HS-27A (cell line): ENCODE measurements at places on chromosomes 16 and 17.

DNA sequence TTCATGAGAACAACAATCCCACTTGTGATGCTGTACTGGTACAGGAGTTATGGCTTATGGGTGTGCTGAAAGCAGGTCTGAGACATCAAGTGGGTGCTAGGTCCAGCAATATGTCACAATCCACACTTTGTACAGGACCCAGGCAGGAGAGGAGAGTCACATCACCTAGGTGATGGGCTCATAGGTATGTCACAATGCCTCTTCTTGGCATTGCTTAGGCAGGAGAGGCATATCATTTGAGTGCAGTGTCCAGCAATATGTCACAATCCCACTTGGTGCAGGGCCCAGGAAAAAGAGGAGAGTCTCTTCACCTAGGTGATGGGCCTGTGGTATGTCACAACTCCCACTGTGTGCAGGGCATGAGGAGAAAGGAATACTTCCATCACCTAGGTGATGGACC, 2110.0 kb downstream of the TP53TG3F start:
- DNase-seq: no peak

DNA sequence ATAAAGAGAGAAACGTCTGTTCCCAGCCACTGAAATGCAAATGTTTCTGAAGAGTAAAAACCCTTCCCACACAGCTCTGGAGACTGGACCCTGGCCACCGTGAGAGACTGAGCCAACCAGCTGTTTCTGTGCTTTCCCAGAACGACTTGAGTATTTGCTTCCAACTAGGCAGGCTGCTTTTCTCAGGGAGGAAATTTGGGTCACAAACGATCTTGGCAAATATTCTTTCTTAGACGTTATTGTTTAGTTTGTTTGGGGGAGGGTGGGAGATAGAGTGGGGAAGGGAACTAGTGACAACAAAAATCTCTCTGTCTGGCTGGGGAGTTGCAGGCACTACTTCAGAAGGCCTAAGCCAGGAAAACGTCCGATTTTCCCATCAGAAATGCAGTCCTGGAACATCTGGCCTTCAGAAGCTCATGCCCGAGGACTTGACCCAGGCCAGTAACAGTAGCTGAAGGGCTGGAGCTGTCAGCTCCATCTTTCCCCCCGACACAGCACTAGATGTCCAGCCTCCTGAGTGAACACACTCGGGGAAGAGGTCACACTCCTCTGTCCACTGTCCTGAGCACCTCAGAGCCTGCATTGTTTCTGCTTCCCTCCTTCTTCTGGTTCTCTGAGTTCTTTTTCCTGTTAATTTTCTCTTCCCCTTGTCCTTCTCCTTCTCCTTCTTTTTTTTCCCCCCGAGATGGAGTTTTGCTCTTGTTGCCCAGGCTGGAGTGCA, 4.0 kb downstream of the CCDC92B start:
- no peak for DNase-seq

GRCh38 chr17:12613566-12613965, 52.1 kb upstream of the MYOCD start:
- DNase-seq: no peak

DNA sequence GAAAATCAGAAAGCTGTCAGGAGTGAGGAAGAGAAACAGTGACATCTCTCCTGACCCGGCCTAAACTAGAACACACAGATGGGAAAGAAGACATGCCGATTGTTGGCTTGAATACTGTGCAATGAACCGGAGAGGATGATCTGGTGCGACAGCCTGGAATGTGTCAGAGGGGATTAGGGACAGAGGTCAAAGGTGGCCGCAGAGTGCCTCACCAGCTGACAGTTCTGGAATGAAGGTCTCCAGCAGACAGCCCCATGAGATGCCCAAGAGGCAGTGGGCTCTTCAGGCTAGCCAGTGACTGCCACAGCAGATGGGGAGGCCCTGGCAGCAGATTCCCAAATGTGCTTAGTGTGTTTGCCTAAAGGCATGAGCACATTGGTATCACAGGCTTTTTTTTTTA, 623.2 kb downstream of the CDH8 start:
- no peak for DNase-seq

DNA sequence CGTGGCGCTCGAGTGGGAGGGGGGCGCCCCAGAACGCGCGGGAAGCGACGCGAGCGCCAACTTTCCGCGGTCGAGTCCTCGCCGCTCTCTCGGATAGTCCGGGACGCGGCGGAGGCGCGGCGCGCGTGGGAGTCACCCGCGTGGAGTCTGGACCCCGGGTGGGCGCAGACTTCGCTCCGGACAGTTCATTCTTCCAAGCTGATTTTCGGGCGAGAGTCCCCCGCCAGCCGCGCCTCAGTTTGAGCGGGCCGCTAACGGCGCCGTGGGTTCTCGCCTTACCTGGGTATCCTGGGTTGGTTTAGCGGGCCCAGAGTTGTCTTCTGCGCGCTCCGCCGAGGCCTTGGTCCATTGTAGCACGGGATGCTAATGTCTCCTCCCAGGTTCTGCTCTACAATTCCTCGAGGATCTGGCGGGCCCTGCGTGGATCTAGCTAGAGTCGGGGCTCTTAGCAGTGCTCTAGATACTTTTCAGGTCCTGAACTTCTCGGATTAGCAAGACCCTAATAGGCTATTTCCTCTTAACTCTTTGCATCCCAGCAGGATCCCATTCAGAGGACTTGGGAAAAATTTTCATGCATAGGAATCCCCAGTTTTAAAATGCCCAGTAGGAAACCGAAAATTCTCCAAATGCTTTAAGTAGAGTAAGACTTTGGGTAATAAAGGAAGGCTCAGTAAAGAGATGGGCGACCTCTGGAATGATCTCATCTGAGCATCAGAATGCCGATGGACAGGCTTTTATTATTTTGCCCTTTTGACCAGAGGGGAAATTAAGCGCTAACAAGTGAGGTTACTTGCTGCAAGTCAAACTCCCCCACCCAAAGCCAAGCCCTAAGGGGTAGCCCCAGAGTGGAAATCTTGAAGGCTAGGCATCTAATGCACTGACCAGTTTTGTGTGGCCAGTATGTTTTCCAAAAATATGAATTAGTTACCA, 537 bp upstream of the GJC1 start:
- no peak for DNase-seq

DNA sequence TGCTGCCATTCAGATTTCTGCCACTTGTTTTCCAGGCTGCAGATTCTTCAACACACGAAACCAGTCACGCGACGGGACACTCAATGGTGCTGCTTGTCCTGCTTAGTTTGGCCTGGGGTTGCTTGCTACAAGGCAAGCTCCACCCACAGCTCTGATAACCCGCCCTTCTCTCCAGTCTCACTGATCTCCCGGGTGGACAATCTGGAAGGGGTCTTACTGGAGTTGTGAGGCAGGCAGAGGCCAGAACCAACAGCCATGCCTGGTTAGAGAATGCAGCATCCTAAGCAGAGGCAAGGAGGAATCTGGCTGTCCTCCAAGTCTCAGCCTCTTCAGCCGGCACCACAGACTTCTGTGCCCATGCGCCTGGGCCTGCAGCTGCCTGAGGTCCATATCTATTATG, 119.1 kb downstream of the KCNJ12 start:
- DNase-seq: no peak

GRCh38 chr16:75279305-75279704, 27.9 kb upstream of the BCAR1 start:
- DNase-seq: no peak

DNA sequence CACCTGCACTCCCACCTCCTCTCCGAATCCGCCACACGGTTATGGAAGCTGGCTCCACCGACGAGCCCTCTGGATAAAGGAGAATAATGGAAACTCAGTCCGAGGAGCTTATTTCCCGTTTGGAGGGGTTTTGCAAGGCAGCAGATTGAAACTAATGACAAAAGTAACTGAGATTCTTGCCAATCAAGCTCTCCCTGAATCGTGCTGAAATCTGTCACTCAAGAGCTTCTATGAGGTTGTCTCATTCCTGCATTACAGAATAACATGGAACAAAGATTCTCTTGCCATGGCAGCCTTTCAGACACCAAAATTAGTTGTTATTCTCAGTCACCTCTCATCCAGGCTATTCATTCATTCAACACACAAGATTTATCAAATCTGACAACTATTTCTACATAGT, 405.9 kb downstream of the SOX9 start:
- DNase-seq: no peak

GRCh38 chr16:85069171-85069570, 41.6 kb downstream of the KIAA0513 start:
- DNase-seq: no peak
